T1000 (cell line): ENCODE measurements at places on chromosomes 2 and 18.

- no peak for DNase-seq
Measured at GRCh38 chr18:31138709-31139108, 23.9 kb downstream of the DSC1 start.

- DNase-seq = no peak
Measured at GRCh38 chr2:238504181-238504931, 77.6 kb downstream of the ASB1 start.

DNA sequence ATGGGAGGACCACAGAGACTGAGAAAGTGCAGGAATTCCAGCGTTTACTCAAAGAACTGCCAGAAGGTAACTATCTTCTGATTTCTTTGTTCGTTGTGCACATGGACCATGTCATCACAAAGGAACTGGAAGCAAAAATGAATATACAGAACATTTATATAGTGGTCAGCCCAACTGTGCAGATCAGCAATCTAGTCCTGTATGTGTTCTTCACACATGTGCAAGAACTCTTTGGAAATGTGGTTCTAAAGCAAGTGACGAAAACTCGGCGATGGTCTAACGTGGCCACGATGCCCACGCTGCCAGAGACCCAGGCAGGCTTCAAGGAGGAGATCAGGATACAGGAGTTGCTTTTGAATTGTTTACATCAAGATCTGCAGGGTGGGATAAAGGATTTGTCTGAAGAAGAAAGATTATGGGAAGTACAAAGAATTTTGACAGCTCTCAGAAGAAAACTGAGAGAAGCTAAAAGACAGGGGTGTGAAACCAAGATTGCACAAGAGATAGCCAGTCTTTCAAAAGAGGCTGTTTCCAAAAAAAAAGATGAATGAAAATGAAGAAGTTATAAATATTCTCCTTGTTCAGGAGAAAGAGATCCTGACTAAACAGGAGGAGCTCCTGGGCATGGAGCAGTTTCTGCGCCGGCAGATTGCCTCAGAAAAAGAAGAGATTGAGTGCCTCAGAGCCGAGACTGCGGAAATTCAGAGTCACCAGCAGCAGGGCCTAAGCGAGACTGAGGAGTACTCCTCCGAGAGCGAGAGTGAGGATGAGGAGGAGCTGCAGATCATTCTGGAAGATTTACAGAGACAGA lies 8.3 kb upstream of the CHST10 start:
- DNase-seq = no peak

GRCh38 chr2:133045787-133046186 lies 375.8 kb upstream of the LYPD1 start:
- no peak for DNase-seq

- no peak for DNase-seq
Measured at GRCh38 chr2:60029566-60029883, 523.9 kb downstream of the BCL11A start.

- DNase-seq = no peak
Measured at GRCh38 chr2:241788572-241788971, 11.9 kb downstream of the GAL3ST2 start.

- no peak for DNase-seq
Measured at GRCh38 chr18:48186861-48187260, 222.3 kb downstream of the ZBTB7C start.

- DNase-seq = no peak
Measured at GRCh38 chr2:222897898-222898297, 37.1 kb downstream of the ACSL3 start.

DNA sequence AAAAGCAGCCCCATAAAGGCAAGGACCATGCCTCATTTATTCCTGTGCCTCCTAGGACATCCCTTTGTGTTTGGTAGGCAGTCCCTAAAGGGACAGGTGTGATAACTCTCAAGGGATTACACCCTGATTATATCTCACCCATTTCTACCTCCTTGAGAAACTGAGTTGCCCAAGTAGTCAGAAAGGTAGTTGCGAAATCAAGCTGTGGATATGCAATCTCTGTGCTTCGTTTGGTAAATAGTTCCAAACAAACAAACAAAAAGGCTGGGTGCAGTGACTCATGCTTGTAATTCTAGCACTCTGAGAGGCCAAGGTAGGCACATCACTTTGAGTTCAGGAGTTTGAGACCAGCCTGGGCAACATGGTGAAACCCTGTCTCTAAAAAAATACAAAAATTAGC lies 100.2 kb upstream of the ARL5A start:
- DNase-seq = no peak

- DNase-seq = no peak
Measured at GRCh38 chr2:217142649-217143266, 282.9 kb upstream of the TNP1 start.

DNA sequence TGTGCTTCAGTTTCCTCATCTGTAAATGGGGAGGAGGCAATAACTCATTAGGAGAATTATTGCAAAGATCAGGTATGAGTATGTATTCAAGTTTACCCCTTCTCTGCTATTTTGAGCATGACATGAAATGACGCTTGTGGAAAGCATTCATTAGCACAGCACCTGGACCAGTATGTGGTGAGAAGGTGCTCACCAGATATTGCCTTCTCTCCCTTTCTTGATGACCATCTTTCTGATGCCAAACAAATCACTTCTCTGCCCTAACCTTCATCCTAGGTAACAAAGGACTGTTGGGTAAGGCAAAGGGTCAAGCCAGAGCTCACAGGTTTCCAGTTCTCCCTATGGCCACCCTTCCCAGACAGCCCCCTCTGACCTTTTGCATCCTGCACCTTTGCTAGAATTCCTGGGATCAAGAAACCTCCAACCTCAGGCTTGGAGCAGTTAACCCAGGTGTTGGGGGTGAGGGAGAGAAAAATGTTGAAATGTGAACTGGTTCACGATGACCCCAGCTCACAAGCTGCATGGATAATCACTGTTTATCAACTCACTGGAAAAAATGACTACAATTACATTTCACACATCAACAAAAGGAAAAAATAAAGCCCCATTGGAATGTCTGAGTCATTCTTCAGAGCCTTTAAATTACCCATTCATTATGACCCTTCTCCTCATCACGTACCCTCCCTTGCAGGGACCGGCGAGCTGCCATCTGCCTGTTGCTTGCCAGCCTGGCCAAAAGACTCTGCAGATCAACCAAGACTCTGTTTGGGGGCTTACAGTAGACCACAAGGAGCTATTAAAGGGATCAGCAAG lies 41.6 kb downstream of the LBH start:
- DNase-seq = peak; percentile 22

DNA sequence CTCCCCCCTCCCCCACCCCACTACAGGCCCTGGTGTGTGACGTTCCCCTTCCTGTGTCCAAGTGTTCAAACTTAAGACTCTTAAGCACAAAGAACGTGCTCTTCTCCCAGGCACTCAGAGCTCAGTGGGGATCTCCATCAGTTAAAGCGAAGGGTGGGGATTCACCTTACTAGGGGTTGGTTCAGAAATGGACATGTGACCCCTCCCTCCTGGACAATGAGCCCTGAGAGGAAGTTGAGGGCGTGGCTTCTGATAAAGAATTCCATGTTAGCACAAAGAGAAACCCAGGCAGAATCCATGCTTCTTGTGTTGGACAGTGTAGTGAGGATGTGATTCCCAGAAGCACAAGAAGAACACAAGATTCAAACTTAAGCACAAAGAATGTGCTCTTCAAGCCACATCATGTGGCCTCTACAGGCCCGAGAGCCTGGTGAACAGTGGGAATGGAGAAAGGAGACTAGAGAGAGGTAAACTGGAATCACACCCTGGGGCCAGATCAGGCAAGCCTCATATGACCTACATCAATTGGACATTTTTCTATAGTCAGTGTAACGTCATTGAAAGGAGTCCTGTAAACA lies 78.1 kb upstream of the TTC39C start:
- no peak for DNase-seq

DNA sequence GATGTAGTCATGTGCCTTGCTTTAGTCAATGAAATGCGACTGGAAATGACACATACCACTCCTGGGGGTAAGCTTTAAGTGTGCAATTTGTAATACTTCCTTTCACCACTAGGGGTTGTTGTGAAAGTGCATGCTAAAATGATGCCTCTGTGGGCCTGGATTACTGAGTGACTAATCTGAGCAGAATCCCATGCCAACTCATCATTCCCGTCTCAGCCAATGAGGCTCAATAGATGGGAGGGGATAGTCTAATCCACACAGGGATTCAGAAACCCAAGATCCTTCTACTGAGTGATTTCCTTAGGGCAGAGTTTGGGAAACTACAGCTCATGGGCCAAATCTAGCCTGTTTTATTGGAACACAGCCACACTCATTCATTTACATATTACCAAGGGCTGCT lies 54.0 kb downstream of the HRH4 start:
- DNase-seq = peak; percentile 44

- no peak for DNase-seq
Measured at GRCh38 chr2:69914950-69915945, at the start of gene MXD1. TSS of gene MXD1 (plus strand) at chr2:69915109. CDS start at chr2:69915331, 222 bp downstream.

DNA sequence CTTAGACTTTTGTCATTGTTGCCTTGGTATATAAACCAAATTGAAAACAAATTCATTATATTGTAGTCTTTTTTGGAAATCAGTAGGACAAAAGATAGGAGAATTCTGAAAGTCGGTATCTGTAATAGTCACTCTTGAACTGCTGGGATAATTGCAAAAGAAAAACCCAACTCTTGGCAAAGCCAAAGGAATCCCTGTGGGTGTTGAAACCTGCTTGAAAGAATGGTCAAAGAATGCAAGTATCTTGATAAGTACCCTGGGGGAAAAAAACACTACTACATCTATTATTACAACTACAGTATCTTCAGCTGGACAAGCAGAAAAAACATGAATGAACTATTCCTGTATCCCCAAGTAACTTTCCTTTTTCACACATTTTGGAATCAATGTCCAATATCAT lies 7.3 kb upstream of the FAM237A start:
- DNase-seq = no peak

- DNase-seq = no peak
Measured at GRCh38 chr2:228247335-228247734, 65.8 kb upstream of the SPHKAP start.

DNA sequence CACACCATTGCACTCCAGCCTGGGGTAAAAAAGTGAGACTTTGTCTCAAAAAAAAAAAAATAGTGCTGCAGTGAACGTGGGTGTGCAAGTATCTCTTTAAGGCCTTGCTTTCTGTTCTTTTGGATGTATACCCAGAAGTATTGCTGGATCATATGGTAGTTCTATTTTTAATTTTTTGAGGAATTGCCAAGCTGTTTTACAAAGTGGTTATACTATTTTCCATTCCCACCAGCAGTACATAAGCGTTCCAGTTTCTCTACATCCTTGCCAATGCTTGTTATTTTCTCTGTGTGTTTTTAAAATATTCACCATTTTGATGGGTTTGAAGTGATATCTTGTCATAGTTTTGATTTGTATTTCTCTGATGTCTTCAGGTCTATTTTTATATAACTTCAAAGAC lies 13.1 kb downstream of the ARMC9 start:
- no peak for DNase-seq

- DNase-seq = no peak
Measured at GRCh38 chr2:2649109-2650072, 318.3 kb upstream of the MYT1L start.

DNA sequence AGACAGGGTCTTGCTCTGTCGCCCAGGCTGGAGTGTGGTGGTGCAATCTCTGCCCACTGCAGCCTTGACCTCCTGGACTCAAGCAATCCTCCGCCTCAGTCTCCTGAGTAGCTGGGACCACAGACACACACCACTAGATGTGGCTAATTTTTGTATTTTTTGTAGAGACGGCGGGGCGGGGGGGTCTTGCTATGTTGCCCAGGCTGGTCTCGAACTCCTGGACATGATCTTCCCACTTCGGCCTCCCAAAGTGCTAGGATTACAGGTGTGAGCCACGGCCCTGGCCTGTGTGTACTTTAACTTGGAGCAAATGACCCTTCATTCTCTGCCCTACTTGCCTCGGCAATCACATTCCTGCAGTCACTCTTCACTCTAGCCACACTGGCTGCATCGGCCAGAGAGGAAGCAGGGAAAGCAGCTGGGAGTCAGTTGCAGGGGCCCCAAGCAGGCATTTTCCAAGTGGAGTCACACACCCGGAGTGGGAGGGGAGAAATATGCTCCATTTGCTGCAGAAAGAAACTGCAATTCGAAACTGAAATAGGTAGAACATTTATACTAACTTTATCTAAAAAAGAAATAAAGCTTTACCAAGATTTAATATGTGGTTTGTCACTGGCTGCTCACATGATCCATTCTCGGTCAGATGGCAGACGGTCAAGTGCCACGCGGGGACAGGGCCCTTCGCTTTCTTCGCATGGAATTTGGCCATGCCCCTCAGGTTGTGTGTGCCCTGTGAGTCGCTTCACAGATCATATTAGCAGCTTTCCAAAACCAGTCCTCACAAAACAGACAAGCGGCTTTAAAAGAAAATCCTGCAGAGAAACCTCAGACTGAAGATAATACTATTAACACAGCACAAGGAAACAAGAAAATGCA lies 37.1 kb downstream of the FAM161A start:
- no peak for DNase-seq

- no peak for DNase-seq
Measured at GRCh38 chr2:212354382-212354781, 184.2 kb downstream of the ERBB4 start.

- no peak for DNase-seq
Measured at GRCh38 chr2:50777954-50778353, 254.0 kb downstream of the NRXN1 start.
